ENCODE measurements at places on chromosomes 3 and 15.
A peak's percentile ranks its signal among the peaks of the same experiment; 100 is the strongest.

GRCh38 chr3:98027085-98027446 is 8.0 kb downstream of the GABRR3 start:
- H3K27me3 ChIP-seq, result no peaks in the 10 kb centered on the region
- no peak overlapping the region for H3K27ac ChIP-seq
- no peak overlapping the region for H3K4me3 ChIP-seq
- H3K4me1 ChIP-seq, result no peaks in the 10 kb centered on the region
- no peak for DNase-seq

DNA sequence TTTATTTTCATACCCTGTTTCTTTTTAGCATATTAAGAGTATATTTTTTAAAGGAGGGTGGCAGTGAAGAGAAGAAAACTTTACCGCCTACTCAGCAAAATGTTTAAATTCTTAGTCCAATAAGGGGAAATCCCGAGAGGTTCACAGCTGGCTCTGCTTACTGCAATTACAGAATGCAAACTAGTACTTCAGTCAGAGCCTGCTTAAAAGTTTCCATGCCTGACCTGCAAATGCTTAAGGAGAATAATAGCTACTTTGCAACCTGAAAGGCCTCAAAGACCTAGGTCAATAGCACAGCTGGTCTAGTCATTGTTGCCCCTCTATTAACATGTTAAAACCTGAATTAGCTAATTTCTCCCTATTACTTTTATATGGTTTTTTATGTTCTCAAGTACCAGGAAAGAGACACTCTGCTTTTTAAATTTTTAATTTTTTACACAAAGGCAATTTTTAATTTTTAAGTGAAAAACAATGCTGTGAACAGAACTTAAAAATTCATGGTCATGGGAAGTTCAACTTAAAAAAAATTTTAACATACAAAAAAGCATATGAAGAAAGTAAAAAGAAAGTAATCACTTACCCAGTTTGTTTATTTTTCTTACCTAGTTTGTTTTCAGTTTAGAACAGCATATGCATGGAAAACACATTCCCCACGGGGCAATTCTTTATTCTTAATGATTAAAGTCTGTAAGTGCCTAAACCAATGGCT is 79.2 kb downstream of the P3H2 start:
- H3K27me3 ChIP-seq, result no peaks in the 10 kb centered on the region
- H3K4me3 ChIP-seq, result no peak overlapping the region
- no peaks in the 10 kb centered on the region for H3K36me3 ChIP-seq
- DNase-seq, result no peak
- peaks cover 14% of the 10 kb centered on the region for H3K4me1 ChIP-seq
- no peak overlapping the region for H3K27ac ChIP-seq

- H3K27ac ChIP-seq, result no peak within 1 kb of the TSS
- DNase-seq, result no peak
- no peaks in the 10 kb centered on the region for H3K36me3 ChIP-seq
- no peaks in the 10 kb centered on the region for H3K4me1 ChIP-seq
- H3K4me3 ChIP-seq, result no peak within 1 kb of the TSS
- H3K27me3 ChIP-seq, result peaks cover 79% of the 10 kb centered on the region
Observed at GRCh38 chr3:172447611-172448579, at the start of gene GHSR. Gene GHSR (minus strand): TSS chr3:172448456. CDS start chr3:172448413, 43 bp downstream.

DNA sequence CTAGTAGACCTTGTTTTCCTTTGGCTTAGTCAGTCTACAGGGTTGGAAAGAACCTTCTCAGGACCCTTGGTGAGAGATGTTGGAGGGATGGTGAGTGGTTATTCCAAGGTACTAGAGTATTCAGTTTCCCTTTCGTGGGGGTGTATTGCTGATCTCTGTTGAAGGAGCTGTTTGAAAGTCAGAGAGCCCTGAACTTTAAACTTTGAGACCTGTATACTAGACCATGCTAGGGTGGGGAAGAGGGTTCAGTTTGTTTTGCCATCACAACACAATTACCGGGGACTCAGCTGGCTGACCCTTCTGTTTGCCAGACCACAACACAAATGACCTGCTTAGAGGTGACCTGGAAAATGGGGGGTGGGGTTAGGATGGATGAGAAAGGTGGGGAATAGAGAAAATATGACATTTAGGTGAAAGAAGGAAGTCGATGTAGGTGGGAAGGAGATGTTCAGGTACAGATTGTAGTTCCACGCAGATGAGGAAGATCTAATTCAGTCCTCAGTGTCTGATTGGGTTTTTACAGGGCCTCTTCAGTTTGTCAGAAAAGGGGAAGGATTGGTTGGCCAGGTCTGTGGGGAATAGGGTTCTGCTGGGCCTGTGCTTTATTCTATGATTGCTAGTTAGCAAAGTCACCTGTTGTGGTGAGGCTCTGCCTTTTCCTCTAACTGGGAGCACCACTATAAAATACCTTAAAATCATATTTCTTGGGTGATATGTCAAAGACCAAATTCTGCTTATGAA is 6.8 kb downstream of the UBE2E2 start:
- DNase-seq, result no peak
- H3K4me3 ChIP-seq, result no peak overlapping the region
- peaks cover 3% of the 10 kb centered on the region for H3K27me3 ChIP-seq
- no peaks in the 10 kb centered on the region for H3K36me3 ChIP-seq
- H3K27ac ChIP-seq, result no peak overlapping the region

GRCh38 chr3:2156244-2156847 is 57.7 kb downstream of the CNTN4 start:
- DNase-seq, result no peak
- no peaks in the 10 kb centered on the region for H3K4me1 ChIP-seq
- no peak overlapping the region for H3K27ac ChIP-seq
- no peak overlapping the region for H3K4me3 ChIP-seq

DNA sequence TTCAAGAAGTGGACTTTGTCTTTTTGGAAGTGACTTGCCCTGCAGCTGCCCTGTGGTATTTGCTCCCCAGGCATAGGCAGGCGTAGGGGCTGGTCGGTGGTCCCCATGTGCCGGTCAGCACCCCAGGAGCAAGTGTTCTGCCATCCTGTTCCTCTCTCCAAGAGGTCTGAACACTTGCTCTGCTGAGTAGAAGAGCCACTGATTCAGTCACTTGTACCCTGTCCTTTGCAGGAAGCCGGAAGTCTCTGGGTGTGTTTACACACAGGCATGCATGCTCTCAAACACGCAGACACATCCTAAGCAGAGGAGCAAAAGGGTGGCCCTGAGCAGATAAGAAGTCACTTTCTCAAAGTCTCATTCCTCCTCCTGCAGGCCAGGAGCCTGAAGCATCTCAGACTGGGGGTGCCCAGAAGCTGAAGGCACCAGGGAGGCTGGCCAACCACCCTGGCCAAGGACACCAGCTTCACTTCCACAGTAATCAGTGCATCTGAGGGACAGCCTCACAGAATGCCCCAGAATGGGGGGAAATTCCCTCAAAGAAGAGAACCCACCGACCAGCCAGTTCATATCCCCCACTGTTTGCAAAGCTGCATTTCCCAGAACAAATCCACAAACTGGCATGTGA is 88.7 kb upstream of the POMGNT2 start:
- no peaks in the 10 kb centered on the region for H3K36me3 ChIP-seq
- H3K4me1 ChIP-seq, result no peaks in the 10 kb centered on the region

DNA sequence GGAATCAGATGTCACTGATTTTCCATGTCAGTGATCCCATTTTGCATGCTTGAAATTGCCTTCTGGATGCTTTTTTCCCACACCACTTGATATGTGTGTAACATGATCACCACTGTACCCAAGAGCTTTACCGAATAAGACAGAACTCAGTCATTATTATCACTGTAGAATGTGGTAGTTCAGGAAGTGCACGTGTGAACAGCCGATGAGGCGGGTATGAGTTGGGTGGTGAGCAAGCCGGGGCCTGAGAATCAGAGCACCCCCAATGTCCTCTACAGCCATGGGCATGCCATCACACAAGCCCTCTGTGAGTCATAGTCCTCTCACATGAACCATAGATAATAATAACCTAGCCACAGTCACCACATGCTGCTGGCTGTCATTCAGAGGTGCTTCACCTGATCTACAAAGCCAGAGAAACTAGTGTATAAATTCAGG is 470.8 kb downstream of the SOX2 start:
- H3K4me1 ChIP-seq, result no peaks in the 10 kb centered on the region
- H3K36me3 ChIP-seq, result no peaks in the 10 kb centered on the region
- no peak overlapping the region for H3K27ac ChIP-seq
- no peak for DNase-seq

DNA sequence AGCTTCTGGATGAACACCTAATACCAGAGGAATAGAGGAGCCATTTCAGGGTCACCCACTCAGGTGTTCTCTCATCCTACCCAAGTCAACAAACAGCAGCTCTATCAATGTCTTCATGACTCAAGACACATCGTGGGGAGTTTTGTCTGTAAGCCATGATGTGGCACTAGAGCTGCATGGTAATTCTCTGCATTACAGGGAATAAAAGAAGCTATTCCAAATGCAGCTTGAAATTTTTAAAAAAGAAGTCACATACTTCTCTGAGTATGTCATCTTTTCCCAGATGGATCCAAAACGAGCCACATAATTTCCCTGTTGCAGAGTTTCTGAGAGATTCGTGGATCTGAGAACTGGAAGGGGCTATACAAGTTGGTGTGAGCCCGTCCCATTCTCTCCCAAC is 6.1 kb upstream of the THSD4 start:
- H3K4me3 ChIP-seq, result no peak overlapping the region
- DNase-seq, result no peak
- H3K4me1 ChIP-seq, result no peaks in the 10 kb centered on the region
- peaks cover 1% of the 10 kb centered on the region for H3K27me3 ChIP-seq

DNA sequence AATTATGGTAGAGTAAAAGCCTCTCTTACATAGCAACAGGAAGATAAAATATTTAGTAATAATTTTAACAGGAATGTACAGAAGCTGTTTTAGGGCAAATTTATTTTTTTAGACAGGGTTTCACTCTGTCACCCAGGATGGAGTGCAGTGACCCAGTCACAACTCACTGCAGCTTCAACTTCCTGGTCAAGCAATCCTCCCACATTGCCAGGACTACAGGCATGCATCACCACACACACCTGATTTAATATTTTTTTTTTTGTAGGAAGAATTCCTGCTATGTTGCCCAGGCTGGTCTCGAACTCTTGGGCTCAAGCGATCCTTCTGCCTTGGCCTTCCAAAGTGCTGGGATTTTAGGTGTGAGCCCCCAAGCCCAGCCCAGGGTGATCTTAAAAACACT is 61.1 kb downstream of the PCCB start:
- H3K27me3 ChIP-seq, result no peaks in the 10 kb centered on the region
- no peak for DNase-seq
- H3K36me3 ChIP-seq, result no peaks in the 10 kb centered on the region
- H3K27ac ChIP-seq, result no peak overlapping the region
- no peaks in the 10 kb centered on the region for H3K4me1 ChIP-seq

GRCh38 chr3:143650827-143651226 is 197.4 kb downstream of the SLC9A9 start:
- no peaks in the 10 kb centered on the region for H3K36me3 ChIP-seq
- H3K4me1 ChIP-seq, result peaks cover 3% of the 10 kb centered on the region
- no peak overlapping the region for H3K27ac ChIP-seq
- no peak overlapping the region for H3K4me3 ChIP-seq
- DNase-seq, result no peak

GRCh38 chr3:43609406-43609805 is 12.4 kb downstream of the ANO10 start:
- no peaks in the 10 kb centered on the region for H3K36me3 ChIP-seq
- H3K27ac ChIP-seq, result no peak overlapping the region
- H3K4me1 ChIP-seq, result no peaks in the 10 kb centered on the region
- no peak overlapping the region for H3K4me3 ChIP-seq
- no peaks in the 10 kb centered on the region for H3K27me3 ChIP-seq

- H3K4me1 ChIP-seq, result peaks cover 66% of the 10 kb centered on the region
- no peak overlapping the region for H3K4me3 ChIP-seq
- H3K36me3 ChIP-seq, result peaks cover 86% of the 10 kb centered on the region
- no peak for DNase-seq
Observed at GRCh38 chr3:48927928-48928327, 9.3 kb downstream of the ARIH2 start.

GRCh38 chr15:53982071-53982680 is 3.9 kb downstream of the UNC13C start:
- H3K4me1 ChIP-seq, result no peaks in the 10 kb centered on the region
- H3K27me3 ChIP-seq, result peaks cover 5% of the 10 kb centered on the region
- H3K27ac ChIP-seq, result no peak overlapping the region

DNA sequence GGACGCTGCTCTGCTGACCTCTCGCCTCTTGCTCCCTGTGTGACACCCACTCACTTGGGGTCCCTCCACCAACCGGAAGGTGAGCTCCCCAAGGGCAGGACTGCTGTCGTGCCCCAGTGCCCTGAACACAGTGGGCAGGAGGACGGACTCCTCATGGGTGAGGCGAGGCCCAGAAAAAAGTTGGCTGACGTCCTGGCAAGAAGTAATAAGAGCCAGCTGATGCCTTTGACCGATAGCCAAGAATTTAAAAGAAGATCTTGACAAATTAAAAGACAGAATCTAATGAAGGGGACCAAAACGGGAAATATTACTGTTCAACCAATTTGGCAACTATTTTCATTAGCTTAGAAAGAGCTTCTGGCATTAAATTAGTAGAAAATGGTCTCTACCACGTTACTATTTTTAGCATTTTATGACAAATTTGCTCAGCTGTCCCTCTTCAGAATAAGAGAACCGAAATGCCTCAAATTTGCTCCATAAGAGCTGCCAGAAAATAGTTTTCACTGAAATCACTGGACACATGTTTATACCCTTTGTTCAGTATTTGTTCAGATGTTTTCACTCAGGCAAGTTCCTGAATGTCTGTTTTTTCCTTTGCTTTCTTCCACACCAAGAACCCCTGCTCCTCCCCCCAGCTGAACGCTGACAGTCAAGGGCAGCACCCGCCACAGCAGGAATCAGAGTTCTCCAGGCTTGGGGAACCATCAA is 60.5 kb downstream of the XXYLT1 start:
- peak overlapping the region; percentile 63 for H3K27ac ChIP-seq
- H3K4me1 ChIP-seq, result peaks cover 12% of the 10 kb centered on the region
- peak; percentile 89 for DNase-seq
- no peaks in the 10 kb centered on the region for H3K27me3 ChIP-seq

All from left lung (tissue), 14 donors.